ENCODE measurements at places on chromosomes 4 and X. TPM values are rescaled to one million over a fixed set of nuclear protein-coding genes. Genes with fewer than 3 reads are reported as not detected.
A peak's percentile ranks its signal among the peaks of the same experiment; 100 is the strongest.

Gene ARX
- total RNA-seq: not detected

Gene ADGRL3
- total RNA-seq: 15.2 TPM

Gene MAGEA4
- total RNA-seq: 2.8 TPM

- DNase-seq: peak; percentile 12
- H3K27ac ChIP-seq: no peak overlapping the region
- no peaks in the 10 kb centered on the region for H3K27me3 ChIP-seq
- H3K4me3 ChIP-seq: no peak overlapping the region
- H3K4me1 ChIP-seq: no peaks in the 10 kb centered on the region
Measured at GRCh38 chr4:159925770-159926169, 822.9 kb downstream of the RAPGEF2 start.

Data from GM23338 (cell line).